Activated T-cell treated with anti-CD3 and anti-CD28 coated beads, Interleukin-2, amount 50 U/mL, for 1 hour (primary cell): ENCODE measurements at places on chromosomes 12 and 14.

GRCh38 chr12:71441836-71442566, 2.4 kb downstream of the LGR5 start:
- DNase-seq, result no peak

DNA sequence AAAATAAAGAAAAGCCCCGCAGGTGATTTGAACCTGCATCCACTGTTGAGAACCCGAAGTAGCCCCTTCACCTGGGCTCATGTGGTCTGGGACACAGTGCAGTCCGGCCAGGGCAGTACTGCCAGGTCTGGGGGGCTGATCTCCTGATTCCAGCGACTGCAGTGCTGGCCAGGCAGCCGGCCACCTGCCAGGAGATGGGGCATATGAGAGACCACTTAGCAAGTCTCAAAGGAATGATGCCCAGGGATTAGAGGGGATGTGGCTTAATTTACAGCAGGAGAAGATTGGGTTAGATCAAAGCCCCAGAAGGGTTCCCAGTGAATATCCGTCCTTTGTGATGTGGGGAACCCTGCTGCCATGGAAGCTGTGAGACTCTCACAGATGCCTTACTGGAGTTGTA, 113.3 kb downstream of the PRMT8 start:
- no peak for DNase-seq

GRCh38 chr12:121124402-121125109, 8.1 kb upstream of the P2RX7 start:
- no peak for DNase-seq

DNA sequence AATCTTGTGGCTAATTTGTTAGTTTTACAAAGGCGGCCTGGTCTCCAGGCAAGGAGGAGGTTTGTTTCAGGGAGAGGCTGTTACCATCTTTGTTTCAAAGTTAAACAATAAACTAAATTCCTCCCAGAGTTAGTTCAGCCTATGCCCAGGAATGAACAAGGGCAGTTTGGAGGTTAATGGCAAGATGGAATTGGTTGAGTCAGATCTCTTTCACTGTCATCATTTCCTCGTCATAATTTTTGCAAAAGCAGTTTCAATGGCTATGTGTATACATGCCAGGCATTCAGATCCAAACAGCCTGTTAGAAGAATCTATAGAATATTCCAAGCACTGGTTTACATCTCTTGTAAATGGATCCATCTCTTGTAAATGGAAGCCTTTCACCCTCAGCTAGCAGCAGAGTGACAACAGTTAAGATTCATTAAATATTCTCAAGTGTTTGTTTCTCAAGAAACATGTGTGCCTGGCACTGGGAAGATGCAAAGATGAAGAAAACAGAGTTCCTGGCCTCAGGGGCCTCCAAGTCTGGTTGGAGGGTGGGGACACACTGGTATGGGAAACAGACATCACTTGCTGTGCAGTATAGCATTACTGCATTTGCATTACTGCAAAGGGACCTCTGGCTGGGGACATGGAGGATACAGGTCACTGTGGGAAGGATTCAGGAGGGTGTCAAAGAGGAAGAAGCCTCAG, 65.8 kb downstream of the RIN3 start:
- DNase-seq, result no peak

GRCh38 chr12:52314511-52314910, 6.7 kb downstream of the KRT83 start:
- no peak for DNase-seq

GRCh38 chr12:57454566-57455373, at the start of gene INHBE:
Gene INHBE, plus strand, starts transcription at chr12:57455307. Its CDS starts 230 bp downstream, at chr12:57455537.
- DNase-seq, result no peak

DNA sequence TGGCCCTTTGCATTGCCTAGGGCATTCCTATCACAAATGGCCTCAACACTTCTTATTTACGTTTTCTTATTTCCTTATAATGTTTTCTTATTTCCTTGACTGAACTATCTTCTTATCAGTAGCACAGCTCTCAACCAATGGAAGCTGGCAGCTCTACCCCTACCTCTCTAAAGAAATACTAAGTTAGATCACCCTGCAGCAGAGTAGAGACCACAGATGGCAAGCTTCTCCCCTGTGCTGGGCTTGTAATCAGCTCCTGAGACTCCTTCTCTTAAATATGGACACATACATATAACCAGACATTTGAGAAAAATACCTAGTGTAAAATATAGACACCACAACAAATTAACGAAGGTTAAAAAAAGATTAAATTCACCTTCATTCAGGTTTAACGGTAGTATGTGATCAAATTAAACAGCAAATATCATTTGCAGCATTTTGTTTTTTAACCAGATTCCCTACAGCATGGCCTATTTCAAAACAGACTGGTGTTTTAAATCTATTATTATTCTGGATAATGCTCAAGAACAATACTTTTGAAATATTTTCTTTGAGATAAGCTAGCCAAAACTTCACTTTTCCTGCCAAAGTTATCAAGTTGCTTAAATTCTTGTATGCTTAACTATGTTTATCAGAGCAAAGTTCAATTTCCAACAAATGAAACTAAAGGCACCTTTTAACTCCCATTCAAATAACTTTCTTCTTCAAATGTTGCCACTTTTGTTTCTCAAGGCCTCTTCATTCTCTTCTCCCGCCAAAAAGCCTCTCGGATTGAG, 54.3 kb downstream of the SLC41A2 start:
- no peak for DNase-seq

- DNase-seq, result no peak
These were observed 61.6 kb downstream of the SPTB start for GRCh38 chr14:64818151-64818550.

DNA sequence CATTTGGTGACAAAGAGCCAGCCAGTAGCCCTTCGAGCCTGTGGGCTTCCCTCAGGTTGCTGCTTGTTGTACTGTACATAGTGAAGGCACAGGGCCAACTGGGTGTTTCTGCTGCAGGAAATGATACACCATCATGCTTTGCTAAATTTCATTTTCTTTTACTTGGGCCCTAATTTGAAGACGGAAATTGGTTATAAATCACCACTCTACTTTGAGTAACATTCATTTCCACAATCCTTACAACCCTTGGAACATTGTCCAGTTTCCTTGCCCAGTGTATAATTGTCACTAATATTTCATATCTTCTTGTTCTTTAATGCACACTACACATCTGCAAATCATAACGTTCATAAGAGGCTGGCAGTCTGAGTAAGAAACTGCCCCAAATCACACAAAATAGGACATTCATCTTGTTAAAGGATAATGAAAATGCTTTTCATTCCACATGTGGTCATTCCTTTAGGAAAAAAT, 30.2 kb downstream of the MSRB3 start:
- DNase-seq, result no peak

DNA sequence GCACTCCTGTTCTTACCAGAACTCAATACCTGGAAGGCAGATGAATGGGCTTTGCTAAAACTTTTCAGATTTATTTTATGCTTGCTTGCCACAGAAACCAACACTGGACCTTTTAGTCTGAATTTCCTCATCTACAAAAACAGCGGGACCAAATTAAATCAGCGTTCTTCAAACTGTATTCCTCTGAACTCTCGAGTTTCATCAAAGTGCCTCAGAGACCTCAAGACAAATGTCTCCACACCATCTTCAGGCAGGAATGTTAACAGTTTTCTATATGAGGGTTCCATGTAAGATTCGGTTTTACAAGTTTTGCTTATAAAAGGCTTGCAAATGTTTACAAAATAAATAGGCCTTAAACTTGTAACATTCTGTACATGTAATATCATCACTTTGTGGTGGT, 74.6 kb downstream of the MED13L start:
- DNase-seq, result no peak

DNA sequence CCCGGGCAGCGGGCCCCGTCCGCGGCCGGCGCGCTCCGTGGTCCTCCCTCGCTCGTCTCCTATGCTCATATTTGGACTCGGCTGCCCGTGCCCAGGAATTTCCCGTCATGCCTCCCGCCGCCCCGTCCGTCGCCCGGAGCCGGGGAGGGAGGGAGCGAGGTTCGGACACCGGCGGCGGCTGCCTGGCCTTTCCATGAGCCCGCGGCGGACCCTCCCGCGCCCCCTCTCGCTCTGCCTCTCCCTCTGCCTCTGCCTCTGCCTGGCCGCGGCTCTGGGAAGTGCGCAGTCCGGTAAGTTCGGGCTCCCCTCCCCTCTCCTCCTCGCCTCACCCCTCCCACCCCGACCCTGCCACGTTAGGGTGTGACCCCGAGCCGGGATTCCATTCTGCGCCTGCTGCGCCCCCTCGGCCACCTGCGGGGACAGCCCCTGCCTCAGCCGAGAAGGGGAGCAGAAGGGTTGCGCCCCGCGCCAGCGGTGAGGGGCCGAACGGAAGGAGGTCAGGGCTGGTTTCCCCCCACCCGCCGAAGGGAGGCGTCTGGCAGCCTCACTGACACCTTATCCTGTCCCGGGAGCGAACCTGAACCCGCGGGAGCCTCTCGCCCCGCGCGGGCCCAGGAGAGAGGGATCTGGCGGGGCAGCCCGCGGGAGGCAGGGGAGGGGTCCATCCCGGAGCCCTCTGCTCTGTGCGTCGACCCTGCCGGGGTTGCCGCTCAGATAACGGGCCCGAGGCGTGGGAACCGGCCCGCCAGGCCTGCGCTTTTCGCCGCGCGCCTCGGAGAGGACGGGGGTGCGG, at the start of gene MSRB3:
MSRB3 (plus strand) TSS at position 108 of the 793 bp plus-strand sequence. CDS start 29,897 bp downstream, outside the sequence.
- peak; percentile 20 for DNase-seq

DNA sequence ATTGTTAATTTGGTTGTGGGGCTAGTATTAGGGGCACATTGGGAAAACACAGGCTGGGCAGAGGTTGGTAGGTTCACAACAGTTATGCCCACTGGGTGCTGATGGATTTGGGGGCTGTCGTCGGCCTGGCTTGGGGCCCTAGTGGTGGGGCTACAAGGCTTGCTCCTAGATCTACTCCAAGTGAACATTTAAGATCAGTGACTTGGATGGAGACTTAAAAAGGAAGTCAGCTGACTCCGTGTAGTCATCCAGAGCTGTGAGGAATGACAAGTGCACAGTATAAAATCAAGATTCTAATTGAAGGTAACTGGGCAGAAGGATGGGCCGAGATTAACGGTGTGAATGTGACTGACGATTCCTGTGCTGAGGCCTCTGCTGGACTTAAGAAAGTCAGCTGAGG, 12.8 kb upstream of the NR4A1 start:
- DNase-seq, result no peak

DNA sequence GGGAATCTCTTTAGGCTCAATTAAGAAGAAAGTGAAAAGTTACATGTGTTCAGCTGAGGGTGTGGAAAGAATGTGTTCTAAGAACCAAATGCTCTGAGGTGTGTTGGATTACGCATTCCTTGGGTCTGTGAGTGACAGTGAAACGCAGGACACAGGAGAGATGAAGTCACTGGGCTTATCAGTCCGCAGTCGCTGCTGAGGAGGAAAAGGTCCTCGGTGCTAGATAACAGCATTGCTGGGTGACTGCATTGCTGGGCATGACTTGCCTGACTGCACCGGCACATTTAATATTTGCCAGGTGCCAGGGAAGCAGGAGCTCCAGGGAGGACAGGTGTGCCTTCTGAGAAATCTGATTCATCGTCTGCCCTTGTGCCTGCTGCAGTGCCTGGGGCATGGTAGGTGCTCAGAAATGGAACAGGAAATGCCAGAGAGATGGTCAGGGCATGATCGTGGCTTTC, 64.4 kb upstream of the FZD10 start:
- DNase-seq, result no peak

GRCh38 chr14:105419195-105420091, at the start of gene MTA1:
Gene MTA1, plus strand, starts transcription at chr14:105419827. Its CDS starts 209 bp downstream, at chr14:105420036.
- DNase-seq, result peak; percentile 57

DNA sequence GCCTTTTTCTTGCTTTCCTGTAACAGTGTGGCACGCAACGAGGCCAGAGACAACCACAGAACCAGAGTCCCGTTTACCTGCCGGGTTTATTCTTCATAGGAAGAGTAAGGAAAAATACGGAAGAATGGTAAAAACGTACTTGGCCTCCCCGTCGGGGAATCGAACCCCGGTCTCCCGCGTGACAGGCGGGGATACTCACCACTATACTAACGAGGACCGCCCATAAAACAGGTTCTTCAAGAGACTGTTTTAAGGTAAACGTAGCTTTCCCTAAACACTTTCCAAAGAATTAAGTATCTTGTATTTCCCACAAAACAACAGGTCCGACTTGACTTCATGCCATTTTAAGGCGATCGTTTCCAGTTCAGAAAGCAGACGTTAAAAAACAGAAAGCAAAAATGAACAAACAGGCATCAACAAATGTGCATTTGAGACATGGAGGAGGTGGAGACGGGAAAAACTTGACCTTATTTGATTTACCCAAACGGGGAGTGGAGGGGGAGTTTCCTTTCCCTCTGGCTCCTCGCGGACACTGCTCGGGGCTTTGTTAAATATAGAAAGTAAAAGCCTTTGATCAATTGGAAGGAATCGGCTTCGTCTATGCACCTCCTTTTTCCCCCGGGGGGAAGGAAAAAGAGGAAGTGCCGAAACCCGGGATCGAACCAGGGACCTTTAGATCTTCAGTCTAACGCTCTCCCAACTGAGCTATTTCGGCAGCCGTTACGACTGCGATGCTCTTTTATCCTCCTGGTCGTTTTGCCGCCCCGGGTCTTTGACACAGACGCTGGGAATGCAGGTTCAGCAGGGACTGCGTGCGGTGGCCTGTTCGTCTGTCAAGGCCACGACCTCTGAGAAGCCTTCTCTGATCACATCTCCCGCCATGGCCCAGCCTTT, 13.0 kb upstream of the UBC start:
- peak; percentile 94 for DNase-seq

- DNase-seq, result no peak
These were observed 201.2 kb upstream of the DDHD1 start for GRCh38 chr14:53354336-53354735.

DNA sequence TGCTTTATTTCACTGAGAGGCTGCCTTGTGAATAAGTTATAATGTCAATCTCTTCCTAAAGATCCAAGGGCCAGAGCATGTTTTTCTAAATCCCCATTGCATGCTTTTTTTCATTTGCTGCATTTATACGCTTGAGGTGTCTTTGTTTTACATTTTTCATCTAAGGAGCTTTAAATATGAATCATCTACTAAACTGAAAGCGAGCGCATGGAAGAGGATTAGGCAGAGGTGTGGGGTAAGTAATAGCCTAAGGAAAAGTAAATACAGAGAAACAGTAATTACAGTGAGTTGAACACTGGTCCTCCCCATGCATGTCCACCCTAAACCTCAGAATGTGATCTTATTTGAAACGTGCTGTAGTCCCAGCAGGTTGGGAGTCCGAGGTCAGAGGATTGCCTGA, 76.4 kb upstream of the METAP2 start:
- DNase-seq, result no peak

GRCh38 chr14:73607241-73607640, 5.1 kb upstream of the ACOT6 start:
- DNase-seq, result no peak

GRCh38 chr14:61472011-61472672, 150.8 kb downstream of the PRKCH start:
- DNase-seq, result no peak

GRCh38 chr12:95386051-95386450, 87.9 kb upstream of the METAP2 start:
- DNase-seq, result no peak

- no peak for DNase-seq
These were observed 42.2 kb upstream of the LDHB start for GRCh38 chr12:21699851-21700250.

- DNase-seq, result no peak
These were observed 121.6 kb downstream of the SCARB1 start for GRCh38 chr12:124742111-124742510.

DNA sequence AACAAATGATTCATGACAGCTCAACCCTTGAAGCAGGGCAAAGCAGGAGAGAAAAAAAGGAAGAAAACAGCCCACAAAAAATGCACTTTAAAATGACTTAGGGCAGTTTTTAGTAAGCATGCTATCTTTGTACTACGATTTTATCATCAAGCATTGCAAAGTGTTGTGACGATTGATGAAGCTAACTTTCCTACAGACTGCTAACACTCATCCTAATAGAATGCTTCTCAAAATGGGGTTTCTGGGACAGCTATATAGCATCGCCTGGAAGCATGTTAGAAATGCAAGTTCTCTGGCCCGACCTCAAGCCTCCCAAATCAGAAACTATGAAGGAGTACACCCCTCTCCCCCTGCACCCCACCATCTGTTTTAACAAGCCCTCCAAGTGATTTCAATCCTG, 256.4 kb downstream of the SSPN start:
- no peak for DNase-seq
